A549 (cell line): ENCODE measurements at places on chromosomes 1 and 21.

GRCh38 chr1:234875328-234875952 is 253.2 kb downstream of the TOMM20 start:
- DNase-seq, result no peak

GRCh38 chr21:21434944-21435343 is 436.7 kb downstream of the NCAM2 start:
- DNase-seq, result no peak

- no peak for DNase-seq
These were observed 17.4 kb downstream of the PDXK start for GRCh38 chr21:43736224-43736883.

GRCh38 chr1:85746777-85747176 is 38.5 kb upstream of the ZNHIT6 start:
- no peak for DNase-seq

DNA sequence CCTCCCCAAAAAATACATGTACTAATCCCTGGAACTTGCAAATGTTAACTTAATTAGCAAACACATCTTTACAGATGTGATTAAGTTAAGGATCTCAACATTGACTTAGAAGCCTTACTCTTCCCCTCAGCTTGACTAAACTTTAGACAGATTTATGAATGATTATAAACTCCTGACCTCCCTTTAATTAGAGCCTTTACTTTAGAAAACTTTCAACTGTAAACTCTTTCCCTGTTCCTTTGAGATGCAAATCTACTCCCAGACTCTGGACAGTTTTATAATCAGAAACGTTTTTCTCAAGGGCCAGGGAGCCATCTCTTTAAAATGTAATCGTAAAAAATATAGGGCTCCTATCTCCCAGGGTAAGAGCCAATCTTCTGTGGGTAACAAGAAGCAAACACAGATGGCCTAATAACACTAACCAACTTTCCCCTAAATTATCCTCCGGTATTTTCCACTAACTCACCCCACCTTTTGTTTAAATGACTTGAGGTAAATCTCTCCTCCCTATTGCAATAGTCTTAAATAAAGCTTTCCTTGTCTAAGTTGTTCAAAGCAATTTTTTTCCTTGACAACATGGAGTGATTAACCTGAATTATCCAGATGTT is 284.1 kb downstream of the BRINP3 start:
- no peak for DNase-seq

GRCh38 chr1:109816175-109816811 is 52.6 kb upstream of the EPS8L3 start:
- no peak for DNase-seq

DNA sequence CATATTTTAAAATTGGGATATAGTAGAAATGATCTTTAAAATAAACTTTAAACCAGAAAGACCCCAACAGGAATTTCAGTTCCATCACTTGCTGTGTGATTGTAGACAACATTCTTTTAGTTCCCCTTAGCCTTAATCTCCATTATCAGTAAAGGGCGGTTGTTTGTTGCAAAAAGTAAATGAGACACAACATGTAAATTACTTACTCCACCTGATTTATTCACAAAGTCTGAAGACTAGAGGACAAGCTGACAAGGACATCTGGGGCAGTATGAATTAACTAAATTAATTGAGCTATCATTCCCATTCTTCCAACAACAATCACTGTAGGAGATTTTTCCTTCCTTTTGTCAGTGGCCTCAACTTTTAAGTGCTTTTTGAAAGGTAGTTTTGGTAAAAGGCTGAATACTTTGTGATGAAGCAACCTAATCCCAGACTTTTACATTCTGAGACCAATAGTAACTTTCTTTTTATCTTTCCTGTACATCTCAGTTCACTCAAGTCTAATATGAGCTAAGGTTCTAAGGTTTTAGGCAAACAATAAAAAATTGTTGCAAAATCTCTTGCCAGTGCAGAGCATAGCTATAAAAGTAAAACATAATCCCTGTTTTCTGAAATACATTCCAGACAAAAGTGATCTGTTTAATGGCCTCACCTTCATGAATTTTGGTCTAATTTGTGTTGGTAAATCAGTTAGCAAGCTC is 6.2 kb downstream of the SLC19A2 start:
- no peak for DNase-seq

- no peak for DNase-seq
These were observed 85.3 kb upstream of the USP25 start for GRCh38 chr21:15644489-15644888.

DNA sequence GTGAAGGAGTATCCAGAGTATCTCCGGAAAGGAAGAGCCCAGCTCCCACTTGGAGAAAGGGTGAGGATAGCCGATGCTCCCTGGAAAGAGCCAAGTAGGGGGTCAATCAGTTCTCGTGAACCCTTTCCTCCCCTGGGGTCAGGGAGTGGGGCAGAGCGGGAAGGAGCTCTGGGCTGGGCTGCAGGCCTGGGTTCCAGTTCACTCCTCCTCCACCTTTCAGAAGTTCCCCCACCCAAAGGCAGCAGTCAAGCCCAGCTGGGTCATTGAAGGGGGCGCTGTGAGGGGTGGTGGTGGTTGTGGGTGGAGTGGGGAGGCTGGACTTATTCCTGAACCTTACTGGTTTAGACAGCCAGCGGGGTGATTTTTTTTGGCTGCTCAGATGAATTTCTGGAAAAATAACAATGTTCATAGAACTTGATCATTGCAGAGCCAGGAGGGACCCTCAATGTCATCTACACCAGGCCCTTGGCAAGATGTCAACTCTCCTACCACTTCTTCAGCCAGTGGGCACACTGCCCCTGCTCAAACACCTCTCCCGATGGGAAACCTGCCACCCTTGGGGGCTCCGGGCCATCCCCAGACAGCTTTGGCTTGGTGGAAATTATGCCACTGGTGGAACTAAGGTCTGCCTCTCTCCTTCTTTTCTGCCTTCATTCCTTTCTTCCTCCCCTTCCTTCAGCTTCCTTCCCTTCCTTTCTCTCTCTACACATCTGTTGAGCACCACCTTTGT is 235.8 kb downstream of the TRABD2B start:
- no peak for DNase-seq

- no peak for DNase-seq
These were observed 46.8 kb upstream of the C1orf198 start for GRCh38 chr1:230915078-230915477.

- DNase-seq, result no peak
These were observed 226.0 kb downstream of the NPHP4 start for GRCh38 chr1:5765997-5766913.

DNA sequence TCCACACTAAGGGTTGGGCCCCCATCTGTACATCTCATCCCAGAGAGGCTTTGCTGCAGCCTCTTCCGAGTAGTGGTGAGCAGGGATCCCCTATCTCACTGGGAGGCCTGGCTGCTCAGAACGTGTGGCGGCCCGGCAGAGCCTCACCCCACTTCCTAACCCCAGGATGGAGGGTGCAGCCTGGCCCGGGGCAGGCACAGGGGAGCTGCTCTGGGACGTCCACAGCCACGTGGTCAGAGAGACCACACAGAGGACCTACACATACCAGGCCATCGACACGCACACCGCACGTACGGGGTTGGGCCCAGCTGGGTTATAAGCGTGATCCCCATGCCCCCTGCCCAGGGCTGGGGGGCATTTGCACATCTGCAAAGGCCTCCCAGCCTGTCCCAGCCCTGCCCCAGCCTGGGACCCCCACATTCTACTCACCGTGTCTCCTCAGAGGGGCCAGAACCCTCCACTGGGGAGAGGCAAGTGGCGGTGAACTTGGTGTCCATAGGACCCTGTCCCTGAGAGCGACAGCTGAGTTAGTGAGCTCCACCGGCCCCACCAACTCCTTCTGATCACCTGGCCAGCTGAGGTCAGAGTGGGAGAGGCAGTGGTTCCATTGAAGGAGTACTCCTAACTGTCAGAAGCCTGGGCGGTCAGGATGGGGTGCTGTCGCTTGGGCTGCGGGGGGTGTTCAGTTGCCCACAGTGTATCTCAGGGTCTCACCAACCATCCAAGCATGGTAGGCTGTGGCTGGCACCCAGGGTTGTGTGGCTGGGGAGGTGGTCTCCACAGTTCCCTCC is 41.2 kb downstream of the TRIM11 start:
- no peak for DNase-seq

- DNase-seq, result no peak
These were observed 12.6 kb upstream of the NTPCR start for GRCh38 chr1:232937741-232938375.

DNA sequence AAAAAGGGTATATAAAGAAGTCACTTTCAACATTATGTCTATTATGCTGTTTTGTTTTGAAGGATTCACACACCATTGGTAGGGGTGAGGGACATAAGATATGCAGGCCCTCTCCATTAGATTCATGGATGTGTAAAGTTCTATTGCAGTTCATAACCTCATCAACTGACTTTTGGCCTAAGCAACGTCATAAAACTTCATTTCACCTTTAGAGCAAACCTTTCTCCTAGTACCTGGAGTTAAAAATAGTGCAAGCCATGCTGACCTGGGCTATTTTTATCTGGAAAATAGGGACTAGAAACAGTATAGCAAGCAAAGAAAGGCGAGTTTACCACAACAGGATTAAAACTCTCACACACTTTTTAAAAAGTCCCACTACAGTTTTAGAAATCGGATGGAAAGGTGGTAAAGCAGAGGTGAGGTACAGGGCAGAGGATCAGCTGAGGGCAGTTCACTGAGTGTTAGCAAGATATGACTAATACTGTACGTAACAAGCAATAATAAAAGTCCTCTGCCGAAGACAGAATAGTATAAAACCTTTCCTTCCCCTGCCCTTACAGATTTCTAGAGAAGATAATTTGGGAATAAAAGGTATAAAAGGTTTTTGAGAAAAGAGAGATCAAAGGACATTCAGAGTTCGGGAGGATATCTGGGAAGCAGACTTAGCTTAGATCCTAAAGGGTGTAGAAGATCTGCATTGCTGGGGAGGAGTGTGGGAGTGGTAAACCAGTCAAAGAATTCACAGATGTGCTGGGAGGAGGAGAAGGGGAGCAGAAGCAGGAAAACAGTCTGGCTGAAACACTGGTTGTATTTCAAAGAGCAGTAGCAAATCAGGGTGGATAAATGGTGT is 14.3 kb downstream of the EGLN1 start:
- no peak for DNase-seq

GRCh38 chr1:200179126-200179780 is 151.7 kb downstream of the NR5A2 start:
- no peak for DNase-seq

DNA sequence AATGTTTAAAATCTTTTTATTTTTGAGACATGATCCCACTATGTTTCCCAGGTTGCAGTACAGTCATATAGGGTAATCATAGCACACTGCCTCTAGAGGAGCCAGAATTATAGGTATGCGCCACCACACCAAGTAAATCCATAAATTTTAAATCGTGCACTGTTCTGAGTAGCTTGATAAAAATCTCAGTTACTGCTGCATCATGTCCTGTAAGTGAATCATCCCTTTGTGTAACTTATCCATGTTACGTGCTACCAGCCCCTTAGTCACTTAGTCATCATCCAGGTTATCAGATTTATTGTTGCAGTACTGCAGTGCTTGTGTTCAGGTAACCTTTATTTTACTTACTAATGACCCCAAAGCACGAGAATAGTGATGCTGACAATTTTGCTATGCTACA is 1770.9 kb downstream of the BRINP3 start:
- DNase-seq, result peak; percentile 52

DNA sequence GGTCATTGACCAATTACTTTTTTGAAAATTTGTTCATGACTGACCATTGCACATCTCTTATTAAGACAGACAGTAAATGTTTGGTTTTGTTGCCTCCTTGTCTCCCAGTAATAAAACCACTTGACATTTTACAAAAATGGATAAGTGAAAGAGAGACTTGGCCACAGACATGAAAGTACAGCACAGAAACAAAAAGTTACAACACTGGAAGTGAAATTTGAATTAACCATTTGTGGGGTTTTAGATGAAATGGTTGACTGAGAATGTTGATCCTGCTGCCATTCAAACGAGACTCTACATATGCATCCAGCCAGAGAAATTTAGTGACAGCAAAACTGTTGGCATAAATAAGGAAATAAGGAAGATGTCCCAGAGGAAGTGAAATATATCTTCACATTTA is 79.3 kb upstream of the B3GALT2 start:
- DNase-seq, result no peak

DNA sequence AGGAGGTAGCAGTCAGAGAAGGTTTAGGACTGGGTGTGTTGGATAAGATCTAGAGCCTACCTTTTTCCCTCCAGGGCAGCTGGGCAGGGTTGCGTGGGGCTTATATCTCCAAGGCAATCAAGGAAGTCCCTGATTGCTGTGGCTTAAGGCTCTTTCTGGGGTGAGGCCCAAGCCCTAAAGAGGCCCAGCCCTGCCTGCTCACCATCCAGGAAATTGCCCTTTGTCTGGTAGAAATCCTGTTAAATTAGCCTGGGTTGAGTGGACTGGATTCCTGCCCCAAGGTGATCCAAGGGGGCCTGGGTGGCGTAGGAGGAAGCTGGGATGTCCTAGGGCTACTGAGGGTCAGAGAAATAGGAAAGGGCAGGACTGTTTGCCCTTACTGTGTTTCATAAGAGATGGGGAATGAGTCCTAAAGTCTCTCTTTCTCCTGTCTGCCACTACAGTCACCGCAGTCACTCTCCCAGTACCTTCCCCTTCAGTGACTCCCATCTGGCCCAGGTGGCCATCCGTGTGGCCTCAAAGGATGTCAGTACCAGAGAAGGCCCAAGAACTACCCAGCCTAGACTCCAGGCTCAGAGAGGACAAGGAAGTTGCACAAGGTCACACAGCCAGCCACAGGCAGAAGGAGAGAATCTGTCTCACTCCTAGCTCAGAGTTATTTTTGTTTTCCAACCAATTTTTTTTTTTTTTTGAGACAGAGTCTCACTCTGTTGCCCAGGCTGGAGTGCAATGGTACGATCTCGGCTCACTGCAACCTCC is 25.8 kb downstream of the MFSD2A start:
- DNase-seq, result no peak

GRCh38 chr1:228478912-228479711 is 8.1 kb upstream of the RNF187 start:
- DNase-seq, result no peak

DNA sequence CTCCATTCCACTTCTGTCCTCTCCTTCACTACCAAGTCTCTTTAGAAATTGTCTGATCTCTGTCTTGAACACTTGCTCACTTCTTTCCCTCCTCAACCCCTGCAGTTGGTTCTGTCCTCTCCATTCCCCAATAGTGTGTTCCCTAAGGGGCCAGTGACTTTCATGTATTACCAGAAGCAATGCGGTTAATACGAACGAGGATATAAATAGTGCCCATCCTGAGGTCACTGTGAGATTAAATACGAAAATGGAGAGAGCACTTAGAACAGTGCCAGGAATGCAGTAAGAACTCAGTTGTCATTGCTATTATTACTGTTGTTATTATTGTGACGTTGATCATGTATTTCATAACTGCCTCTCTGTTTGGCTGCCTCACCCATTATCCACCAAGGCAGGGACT is 53.0 kb upstream of the ARTN start:
- DNase-seq, result no peak

GRCh38 chr1:112581586-112582192 is 37.3 kb downstream of the ST7L start:
- DNase-seq, result no peak
